ENCODE measurements at places on chromosomes 5 and 9. TPM values are rescaled to one million over a fixed set of nuclear protein-coding genes. Genes with fewer than 3 reads are reported as not detected.

DNA sequence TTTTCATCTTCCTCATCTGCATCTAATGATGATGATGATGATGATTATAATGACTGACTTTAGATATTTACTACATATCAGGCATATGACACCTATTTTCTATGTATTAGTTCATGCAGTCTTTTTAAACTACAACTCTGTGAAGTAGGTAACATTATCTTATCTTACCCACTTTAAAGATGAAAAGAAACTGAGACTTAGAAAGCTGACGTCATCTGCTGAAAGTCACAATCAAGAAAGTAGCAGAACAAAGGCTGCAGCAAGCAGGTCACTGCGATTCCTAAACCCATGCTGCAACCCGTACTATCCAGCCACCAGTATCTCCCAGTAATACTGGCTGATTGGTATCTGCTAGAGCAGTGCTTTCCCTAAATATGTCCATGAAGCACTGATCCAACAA is 40.1 kb upstream of the INSYN2B start:
- H3K36me3 ChIP-seq, result no peaks in the 10 kb centered on the region
- H3K27ac ChIP-seq, result no peak overlapping the region
- no peak for DNase-seq
- peaks cover 8% of the 10 kb centered on the region for H3K27me3 ChIP-seq
- H3K4me1 ChIP-seq, result no peaks in the 10 kb centered on the region

- H3K4me3 ChIP-seq, result no peak overlapping the region
- DNase-seq, result no peak
- H3K27ac ChIP-seq, result no peak overlapping the region
- no peaks in the 10 kb centered on the region for H3K36me3 ChIP-seq
- no peaks in the 10 kb centered on the region for H3K4me1 ChIP-seq
- H3K27me3 ChIP-seq, result no peaks in the 10 kb centered on the region
Observed at GRCh38 chr5:66436721-66437120, 159.5 kb upstream of the MAST4 start.

DNA sequence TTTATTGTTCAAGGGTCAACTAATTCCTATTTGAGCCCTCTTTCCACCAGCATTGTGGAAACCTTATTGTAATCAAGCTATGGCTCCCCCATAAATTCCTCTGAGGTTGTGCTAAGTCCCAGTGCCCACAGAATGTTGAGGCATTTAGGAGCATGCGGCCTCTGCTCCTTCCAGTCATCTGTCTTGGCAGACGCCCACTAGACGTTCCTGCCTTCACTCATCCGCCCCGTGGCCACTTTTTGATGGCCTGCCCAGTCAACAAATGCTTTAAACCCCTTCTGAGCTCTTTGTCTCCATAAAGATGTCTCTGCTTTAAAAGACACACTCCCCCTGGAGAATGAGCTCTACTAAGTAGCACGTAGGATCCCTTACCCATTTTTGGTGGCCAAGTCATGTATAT is 104.7 kb downstream of the GAS1 start:
- no peak overlapping the region for H3K27ac ChIP-seq
- no peak for DNase-seq
- H3K36me3 ChIP-seq, result no peaks in the 10 kb centered on the region
- no peaks in the 10 kb centered on the region for H3K27me3 ChIP-seq

GRCh38 chr5:139181322-139181730 is 16.8 kb downstream of the SIL1 start:
- DNase-seq, result no peak
- no peaks in the 10 kb centered on the region for H3K27me3 ChIP-seq
- H3K36me3 ChIP-seq, result no peaks in the 10 kb centered on the region
- H3K4me3 ChIP-seq, result no peak overlapping the region
- no peak overlapping the region for H3K27ac ChIP-seq
- H3K4me1 ChIP-seq, result peaks cover 12% of the 10 kb centered on the region

GRCh38 chr9:109408759-109409462 is 88.1 kb upstream of the EPB41L4B start:
- no peaks in the 10 kb centered on the region for H3K36me3 ChIP-seq
- H3K4me3 ChIP-seq, result no peak overlapping the region
- no peaks in the 10 kb centered on the region for H3K27me3 ChIP-seq
- no peaks in the 10 kb centered on the region for H3K4me1 ChIP-seq
- DNase-seq, result no peak

DNA sequence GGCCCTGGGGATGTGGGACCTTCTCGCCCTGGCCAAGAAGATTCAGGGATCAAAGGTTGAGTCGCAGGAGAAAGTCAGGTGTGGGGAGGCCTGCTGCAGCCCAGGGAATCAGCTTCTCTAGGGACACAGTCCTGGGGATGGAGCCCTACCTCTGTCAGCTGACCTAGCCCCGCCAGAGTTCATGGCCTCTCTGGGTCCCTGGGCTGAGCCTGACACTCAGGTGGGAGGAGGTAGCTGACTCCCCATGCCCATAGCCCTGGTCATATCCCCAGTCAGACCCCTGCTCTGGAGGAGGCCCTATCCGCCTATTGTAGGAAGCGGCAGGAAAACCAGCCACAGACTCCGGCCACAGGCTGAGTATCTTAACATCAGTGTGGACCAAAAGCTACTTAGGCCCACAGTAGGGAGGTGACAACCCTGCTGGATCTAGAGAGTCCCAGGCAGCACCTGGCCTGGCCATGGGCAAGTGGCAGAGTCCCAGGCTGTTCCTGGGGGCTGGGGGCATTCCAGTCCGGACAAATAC is 15.0 kb upstream of the MRNIP start:
- no peak overlapping the region for H3K4me3 ChIP-seq
- H3K27ac ChIP-seq, result no peak overlapping the region
- H3K36me3 ChIP-seq, result peaks cover 11% of the 10 kb centered on the region
- H3K27me3 ChIP-seq, result no peaks in the 10 kb centered on the region
- no peak for DNase-seq

- H3K4me3 ChIP-seq, result no peak overlapping the region
- DNase-seq, result no peak
- no peak overlapping the region for H3K27ac ChIP-seq
- no peaks in the 10 kb centered on the region for H3K27me3 ChIP-seq
Observed at GRCh38 chr9:89598926-89599325, 5.9 kb upstream of the GADD45G start.

- H3K27me3 ChIP-seq, result no peaks in the 10 kb centered on the region
- no peak overlapping the region for H3K4me3 ChIP-seq
- no peaks in the 10 kb centered on the region for H3K4me1 ChIP-seq
Observed at GRCh38 chr5:37043693-37044092, 167.1 kb downstream of the NIPBL start.

DNA sequence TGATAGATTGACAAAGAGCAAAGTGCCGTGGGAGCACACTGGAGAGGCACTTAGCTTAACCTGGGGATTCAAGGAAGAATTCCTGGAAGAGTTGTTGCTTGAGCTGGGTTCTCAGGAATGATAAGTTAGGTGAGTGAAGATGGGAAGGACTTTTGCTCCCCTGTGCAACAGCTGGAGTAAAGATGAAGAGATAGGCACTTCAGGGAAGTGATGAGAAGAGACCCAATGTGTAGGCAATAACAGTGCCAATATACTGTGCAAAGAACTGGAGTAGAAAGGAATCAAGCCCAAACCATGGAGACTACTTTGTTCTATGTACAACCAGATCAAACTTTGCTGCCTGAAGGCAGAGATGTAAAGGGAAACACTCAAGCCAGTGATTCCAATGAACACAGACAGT is 92.2 kb downstream of the ADGRV1 start:
- H3K27ac ChIP-seq, result no peak overlapping the region
- peaks cover 3% of the 10 kb centered on the region for H3K27me3 ChIP-seq
- no peaks in the 10 kb centered on the region for H3K36me3 ChIP-seq
- DNase-seq, result no peak

The ADGRV1 gene
- total RNA-seq, result 0.49 TPM

The NRG2 gene
- total RNA-seq, result 20.2 TPM

All from Panc1 (cell line).